NCI-H446 treated with DMSO at 0.1 percent for 48 hours (cell line): ENCODE measurements at places on chromosomes 2 and 18.
A peak's percentile ranks its signal among the peaks of the same experiment; 100 is the strongest.

DNA sequence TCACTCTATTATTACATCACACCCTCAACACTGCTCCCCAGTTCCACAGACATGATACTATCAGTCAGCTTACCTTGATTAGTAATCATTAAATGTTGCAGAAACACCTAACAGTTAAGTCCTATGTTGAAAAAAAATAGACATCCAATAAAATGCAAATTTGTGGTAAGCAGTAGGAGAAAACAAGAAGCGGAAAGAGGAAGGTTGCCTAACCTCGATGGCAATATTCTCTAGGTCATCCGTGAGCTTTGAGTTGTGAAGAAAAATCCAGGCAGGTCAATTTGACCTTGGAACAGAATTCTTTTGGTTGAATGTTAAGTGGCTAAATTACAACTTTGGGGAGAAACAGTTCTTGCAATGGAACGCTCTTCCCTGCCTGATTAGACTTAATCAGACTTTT, 264.4 kb downstream of the AFF3 start:
- no peak for DNase-seq

- DNase-seq: peak; percentile 94
These were observed 412.1 kb upstream of the MYT1L start for GRCh38 chr2:2743164-2743571.

DNA sequence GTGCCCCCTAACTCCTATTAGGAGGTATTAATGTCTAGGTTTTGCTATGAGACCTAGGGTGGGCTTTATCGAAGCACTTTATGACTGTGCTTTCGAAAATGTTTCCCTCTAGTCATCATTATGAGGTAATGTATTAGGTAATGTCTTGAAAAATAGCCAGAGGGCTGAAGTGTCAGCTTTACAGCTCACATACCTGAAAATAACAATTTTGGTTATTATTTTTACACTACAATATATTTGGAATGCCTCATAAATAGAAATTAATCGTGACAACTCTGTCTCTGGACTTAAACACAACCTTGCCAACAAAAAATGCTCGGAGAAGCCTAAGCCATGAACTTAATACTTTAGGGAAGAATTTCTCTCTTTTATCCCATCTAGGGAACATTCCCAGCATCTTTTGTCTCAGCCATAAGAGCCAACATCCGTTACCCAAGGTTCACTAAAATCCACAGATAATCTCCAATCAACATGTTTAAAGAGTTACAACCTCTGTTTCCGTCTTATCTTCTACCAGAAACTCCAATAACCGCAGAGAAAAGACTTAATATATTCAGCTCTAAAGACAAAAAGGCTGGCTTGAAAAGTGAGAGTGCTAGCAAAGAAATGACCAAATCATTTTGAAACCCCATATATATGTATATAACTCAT, 130.9 kb upstream of the RND3 start:
- no peak for DNase-seq

DNA sequence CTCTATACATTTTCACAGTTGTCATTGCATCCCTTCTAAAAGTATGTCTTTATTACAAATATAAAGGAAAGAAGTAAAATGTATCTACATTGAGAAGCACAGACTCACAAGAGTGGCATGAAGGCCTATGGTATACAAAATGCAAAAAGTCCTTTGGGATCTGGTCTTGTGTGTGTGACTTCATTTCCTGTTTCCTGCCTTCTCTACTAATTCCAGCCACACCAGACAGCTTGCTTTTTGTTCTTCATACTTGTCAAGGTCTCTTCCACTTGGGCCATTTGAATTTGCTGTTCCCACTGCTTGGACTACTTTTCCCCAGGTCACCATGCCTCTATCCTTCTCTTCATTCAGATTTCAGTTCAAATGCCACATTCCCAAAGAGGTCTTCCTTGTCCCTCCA, 6.7 kb upstream of the PNO1 start:
- no peak for DNase-seq
